ENCODE measurements at places on chromosomes 2 and 18.

- DNase-seq = no peak
Measured at GRCh38 chr2:147689220-147689909, 155.5 kb upstream of the ACVR2A start.

DNA sequence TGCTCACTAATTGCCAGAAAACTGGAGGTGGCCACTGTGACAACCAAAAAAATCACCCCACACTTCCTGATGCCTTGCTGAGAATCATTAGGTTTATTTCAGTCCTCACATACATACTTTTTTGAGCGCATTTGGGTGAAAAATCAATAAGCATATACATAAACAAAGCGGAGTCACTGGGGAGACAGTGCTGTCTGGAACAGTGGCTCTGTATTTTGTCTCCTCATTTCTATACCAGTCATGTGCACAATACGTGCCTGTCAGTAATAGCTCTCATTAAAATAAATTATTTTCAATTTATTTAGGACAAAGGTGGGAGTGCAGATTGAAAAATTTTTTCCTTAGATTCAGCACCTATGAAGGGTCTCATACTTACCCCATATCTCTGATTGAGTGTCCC is 48.2 kb downstream of the CXCR4 start:
- no peak for DNase-seq

DNA sequence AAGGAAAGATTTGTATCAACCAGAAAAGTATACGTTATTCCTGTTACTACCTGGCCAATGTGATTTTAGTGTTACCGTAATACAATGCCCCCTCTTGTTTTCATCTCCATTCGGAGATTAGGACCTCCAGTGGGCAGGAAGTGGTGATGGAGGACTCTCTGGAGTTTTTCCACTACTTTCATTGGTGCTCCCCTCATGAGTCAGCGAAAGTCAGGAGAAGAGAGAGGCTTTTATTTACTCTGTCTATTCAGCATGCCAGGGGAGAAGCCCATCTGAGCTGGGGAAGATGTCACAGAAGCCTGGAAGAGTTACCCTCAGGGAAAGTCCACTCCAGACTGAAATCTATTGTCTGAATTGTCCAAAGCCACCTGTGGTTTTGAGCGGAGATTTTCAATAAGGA is 88.2 kb upstream of the THUMPD2 start:
- DNase-seq = no peak

DNA sequence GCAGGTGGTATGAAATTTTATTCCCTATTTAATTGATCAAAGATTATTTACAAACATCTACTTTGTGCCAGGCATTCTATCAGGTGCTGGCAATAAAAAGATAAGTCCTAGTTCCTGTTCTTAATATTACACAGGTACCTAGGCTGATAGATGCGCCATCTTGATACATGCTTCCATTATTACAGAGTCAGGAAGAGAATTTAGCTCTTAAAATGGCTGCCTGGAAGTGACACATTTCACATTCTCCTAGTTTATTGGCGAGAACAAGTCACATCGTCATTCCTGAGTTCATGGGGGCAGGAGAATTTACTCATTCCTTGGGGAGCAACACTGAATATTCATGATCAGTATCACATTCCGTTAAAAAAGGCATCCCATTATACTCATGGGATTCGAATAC is 1.1 kb upstream of the DARS1 start:
- no peak for DNase-seq

DNA sequence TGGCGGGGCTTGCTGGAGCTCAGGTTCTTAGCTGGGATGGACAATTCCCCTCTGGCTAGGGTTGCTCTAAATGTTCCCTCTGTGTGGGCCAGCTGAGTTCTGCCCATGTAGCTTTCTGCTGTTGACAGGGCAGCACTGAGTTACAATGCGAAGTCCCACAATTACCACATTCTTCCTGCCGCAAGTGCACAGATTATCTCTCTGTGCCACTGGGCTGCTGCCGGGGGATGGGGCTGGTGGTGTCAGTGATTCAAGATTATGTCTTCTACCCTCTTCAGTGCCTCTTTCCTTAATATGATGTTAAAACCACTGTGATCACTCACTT is 708.1 kb downstream of the SLC4A3 start:
- no peak for DNase-seq

- DNase-seq = no peak
Measured at GRCh38 chr2:215737477-215737876, 275.9 kb downstream of the MREG start.

DNA sequence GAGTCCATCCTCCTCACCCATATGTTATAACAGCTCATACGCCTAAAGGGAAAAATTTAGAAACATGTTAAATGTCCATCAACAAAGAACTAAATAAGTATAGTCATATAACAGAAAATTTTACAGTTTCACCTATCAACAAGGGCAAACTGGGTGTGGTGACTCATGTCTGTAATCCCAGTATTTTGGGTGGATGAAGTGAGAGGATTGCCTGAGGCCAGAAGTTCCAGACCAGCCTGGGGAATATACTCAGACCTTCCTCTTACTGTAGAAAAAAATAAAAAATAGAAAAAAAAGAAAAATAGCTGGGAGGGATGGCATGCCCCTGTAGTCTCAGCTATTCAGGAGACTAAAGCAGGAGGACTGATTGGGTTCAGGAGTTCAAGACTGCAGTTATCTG is 48.3 kb upstream of the GULP1 start:
- no peak for DNase-seq

GRCh38 chr2:204507636-204508035 is 37.6 kb upstream of the PARD3B start:
- DNase-seq = no peak

GRCh38 chr2:145341536-145341935 is 821.6 kb upstream of the ZEB2 start:
- no peak for DNase-seq

DNA sequence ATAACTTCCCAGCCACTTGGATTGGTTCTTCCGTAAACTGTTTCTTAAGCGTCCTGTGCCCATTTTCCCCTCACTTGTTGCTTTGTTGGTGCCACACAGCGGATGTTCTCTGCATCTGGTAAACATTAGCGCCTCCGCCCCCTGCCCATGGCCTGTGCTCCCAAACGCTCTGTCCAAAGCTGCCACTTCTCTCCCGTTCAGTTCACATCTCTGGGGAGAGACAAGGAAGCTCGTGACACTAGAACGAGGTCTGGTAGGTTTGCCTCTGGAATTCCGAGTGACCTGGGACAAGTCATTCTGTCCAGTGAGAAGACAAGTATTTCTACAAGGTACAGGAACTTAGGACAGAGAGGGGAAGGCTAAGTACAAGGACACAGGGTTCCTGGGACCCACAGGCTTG is 9.4 kb downstream of the COPS9 start:
- no peak for DNase-seq

DNA sequence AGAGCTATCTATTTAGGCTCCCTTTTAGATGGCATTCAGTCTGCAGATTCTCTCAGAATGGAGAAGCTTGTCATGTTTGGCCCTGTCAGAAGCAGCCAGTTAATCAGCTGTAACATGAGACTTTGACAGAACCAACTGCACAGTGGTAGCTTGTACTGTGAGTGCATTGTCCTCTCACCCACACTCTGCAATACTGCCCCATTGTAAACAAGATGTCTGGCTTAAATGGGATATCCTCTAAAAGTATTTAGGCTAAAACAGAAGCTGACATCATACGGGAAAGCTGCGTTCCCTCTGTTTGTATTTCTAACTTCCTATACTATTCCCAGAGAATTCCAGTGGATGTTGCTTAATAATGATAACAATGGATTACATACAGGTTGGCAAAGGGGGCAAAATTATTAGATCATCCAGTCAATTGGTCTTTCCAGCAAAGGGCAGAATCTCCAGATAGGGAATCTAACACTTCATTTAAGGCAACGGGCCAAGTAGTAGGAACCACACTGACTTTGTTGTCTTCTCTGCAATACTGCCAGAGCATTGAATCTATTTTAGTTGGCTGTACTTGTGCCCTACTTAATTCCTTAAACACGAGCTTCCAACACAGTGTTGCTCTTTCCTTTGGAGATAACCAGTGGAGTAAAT is 15.4 kb upstream of the STAT4 start:
- peak; percentile 40 for DNase-seq

GRCh38 chr2:166167449-166167848 is 39.6 kb upstream of the SCN1A start:
- no peak for DNase-seq

GRCh38 chr18:44715842-44716241 is 35.2 kb downstream of the SETBP1 start:
- peak; percentile 84 for DNase-seq

- no peak for DNase-seq
Measured at GRCh38 chr2:101521487-101521886, 46.6 kb upstream of the RFX8 start.

DNA sequence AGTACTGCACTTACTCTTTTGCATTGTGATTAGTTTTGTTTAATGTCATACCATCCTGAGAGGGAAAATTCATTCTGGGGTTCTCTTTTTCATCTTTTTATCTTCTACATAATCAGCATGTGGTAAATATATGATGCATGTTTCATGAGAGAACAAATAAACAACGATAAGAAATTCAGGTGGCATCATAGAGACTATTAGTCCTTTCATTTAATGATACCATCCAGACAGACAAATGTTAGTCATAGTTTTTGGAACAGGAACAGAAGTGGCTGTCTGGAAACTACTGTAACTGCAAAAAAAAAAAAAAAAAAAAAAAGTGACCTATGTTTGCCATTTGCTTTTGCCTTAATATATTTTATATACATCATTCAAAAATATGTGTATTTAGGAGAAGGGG is 761.0 kb downstream of the EPHA4 start:
- no peak for DNase-seq

- no peak for DNase-seq
Measured at GRCh38 chr2:85851253-85852151, 37.3 kb downstream of the ST3GAL5 start.

DNA sequence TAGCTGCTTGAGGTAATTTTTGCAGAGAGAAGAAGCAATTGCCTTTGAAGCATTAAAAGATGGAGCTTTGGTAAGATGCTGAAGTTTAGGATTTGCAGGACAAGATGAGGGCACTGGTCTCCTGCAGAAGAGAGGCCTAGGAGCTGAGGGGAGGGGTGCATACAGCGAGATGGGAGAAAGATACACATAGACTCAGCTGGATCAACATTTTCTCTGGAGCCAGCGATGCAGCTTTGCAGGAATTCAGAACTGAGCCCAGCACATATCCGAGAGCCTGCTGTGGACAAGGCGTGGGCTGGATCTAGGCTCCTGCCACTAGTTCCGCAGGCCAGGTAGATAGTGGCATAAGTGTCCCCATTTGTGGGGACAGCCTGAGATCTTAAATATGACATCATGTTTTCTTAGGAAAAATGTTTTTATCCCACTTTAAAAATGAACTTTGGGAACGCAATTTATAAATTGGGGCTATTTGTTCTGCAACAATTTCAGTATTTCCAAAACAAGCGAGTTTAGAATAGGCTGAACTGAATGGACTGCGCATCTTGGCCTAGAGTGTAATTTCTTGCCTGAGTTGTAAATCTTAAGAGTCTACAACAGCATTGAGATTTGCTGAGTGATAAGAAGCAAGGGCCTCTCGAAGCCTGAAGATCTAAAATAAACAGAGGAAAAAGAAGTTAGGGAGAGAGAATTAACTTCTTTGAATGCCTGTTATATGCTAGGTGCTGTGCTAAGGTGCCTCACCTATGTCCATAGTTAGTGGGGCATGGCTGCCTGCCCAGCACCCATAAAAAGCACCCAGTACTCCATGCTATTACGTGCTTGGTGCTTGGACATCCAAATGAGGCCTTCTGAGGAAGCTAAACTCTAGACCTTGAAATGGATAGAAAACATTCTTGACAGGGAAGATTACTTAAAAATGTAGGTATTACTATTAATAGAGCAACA is 17.3 kb downstream of the GRHL1 start:
- DNase-seq = no peak

- no peak for DNase-seq
Measured at GRCh38 chr2:179437430-179437829, 172.8 kb upstream of the SESTD1 start.

- DNase-seq = no peak
Measured at GRCh38 chr18:74264303-74265020, 27.3 kb downstream of the CYB5A start.

- no peak for DNase-seq
Measured at GRCh38 chr2:69208023-69208595, 178.9 kb downstream of the GFPT1 start.

- no peak for DNase-seq
Measured at GRCh38 chr2:216012133-216012829, 1.1 kb downstream of the MREG start.

DNA sequence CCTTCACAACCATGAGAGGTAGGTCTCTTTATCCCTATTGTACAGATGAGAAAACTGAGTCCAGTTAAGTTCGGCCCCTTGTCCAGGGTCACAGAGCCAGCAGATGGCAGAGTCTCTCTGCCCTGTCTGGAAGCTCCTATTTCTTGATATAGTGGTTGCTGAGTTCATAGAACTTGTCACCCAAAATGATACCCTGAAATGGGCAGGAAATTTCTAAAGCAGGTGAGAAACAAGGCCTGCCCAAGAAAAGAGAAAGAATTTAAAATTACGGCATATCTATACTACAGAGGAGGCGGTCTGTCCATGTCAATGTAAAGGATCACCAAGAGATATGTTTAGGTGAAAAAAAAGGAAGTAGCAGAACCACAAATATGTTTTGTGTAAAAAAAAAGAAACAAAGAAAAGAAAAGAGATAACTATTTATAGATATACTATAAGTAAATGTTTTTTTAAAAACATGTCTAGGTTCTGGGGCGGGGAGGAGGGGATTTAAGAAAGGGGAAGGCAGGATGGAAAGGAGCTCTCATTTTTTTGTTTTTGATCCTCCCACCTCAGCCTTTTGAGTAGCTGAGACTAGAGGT is 39.8 kb downstream of the MYO7B start:
- DNase-seq = no peak

GRCh38 chr2:232420073-232420454 is 13.4 kb downstream of the ALPG start:
- DNase-seq = no peak

DNA sequence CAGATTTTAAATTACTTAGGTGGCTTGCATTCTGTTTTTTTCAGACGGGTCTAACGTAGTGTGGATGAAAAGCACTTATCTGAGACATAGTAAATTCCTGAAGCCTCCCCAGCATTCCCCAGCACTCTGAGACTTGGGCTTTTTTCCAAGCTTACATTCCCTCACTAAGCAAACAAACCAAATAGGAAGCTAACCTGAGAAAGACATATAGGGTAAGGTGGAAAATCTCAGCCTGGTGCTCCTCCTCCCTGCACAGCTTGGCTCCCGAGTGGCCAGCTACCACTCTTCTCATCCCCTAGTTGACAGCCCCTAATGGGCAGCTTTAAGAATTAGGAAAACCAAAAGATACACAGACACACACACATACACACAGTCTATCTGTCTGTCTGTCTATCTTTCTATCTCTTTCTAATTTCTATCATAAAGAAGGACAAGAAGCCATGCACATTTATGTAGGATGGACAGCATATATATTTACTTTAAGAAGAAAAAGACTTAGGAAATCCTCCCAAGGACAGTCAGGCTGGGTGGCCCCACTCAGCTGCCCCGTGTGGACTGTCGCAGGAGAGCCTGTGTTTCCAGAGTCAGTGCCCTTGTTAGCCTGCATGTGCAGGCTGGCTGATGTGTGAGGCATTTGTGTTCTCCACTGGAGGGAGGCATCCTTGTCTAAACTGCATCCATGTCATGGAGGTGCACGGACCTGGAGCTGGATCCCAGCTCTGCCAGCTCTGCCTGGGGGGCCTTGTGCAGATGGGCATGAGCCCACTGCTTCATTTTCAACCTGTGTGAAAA is 8.2 kb downstream of the CNNM3 start:
- DNase-seq = no peak

Data from NCI-H2107 (cell line).